ENCODE measurements at places on chromosomes 3 and 15. TPM values are rescaled to one million over a fixed set of nuclear protein-coding genes. Genes with fewer than 3 reads are reported as not detected.

FANCD2OS gene
- total RNA-seq = not detected

SNRK gene
- 7.5 TPM for total RNA-seq

CLRN1 gene
- total RNA-seq = not detected

COPS2 gene
- total RNA-seq = 43.1 TPM

GOLGA8S gene
- total RNA-seq = not detected

LRRN1 gene
- total RNA-seq = 1.6 TPM

UBA7 gene
- total RNA-seq = 46.1 TPM

ZIC4 gene
- total RNA-seq = 0.02 TPM

DUOX2 gene
- total RNA-seq = not detected

NDN gene
- not detected for total RNA-seq

MFSD1 gene
- 180 TPM for total RNA-seq

RASGRF1 gene
- 0.32 TPM for total RNA-seq

KLHL18 gene
- 6.9 TPM for total RNA-seq

SLC28A2 gene
- not detected for total RNA-seq

IGDCC3 gene
- total RNA-seq = not detected

MITF gene
- 6.3 TPM for total RNA-seq

CILP gene
- not detected for total RNA-seq

TWF2 gene
- total RNA-seq = 38.5 TPM

IGSF10 gene
- 4.3 TPM for total RNA-seq

SERPINI2 gene
- total RNA-seq = not detected

PLXNB1 gene
- 4.1 TPM for total RNA-seq
